ENCODE measurements at places on chromosomes 12 and 14. TPM values are rescaled to one million over a fixed set of nuclear protein-coding genes. Genes with fewer than 3 reads are reported as not detected.

GRCh38 chr12:99260456-99260996, 387.0 kb upstream of the GARIN6 start:
- DNase-seq = no peak

DNA sequence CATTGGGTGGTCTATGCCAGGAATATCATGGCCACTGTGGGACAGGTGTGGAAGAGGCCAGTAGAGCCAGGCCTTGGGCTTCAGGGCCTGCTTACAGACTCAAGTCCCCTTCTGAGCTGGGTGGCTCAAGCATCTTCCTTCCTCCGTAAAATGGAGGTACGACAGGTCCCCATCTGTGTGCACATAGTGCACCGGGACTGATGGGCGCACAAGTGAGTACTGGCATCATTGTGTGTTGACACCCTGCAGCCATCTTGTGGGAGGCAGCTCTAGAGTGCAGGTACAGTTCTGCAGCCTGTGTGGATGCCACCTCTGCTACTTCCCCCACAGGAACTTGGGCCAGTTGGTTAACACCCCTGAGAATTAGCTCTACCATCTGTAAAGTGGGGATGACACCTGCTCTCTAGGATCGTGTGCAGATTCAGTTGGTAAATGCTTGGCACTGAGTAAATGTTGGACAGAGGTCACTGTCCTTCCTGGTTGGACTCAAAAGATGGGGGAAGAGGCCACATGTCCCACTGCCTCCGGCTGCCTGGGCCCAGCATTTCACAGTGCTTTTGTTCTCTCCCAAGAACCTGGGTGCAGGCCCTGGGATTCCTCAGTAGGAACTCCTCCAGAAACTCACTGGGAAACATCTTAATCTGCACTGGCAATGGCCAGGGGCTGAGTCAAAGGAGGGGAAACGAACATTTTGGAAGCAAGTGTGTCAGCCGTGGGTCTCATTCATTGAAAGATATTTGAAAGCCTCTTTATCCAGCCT, 70.6 kb downstream of the C14orf132 start:
- DNase-seq = no peak

TRPV4 gene
- polyA plus RNA-seq = 3.2 TPM

- no peak for DNase-seq
Observed at GRCh38 chr14:37625597-37626595, 30.5 kb downstream of the TTC6 start.

GRCh38 chr12:105721891-105722290, 391.4 kb downstream of the C12orf75 start:
- DNase-seq = no peak

KRT81 gene
- not detected for polyA plus RNA-seq

KIF26A gene
- 12.1 TPM for polyA plus RNA-seq

- no peak for DNase-seq
Observed at GRCh38 chr14:98940693-98941437, 331.1 kb downstream of the BCL11B start.
